Head of caudate nucleus (tissue), 42 donors: ENCODE measurements at places on chromosomes 16 and 17.

DNA sequence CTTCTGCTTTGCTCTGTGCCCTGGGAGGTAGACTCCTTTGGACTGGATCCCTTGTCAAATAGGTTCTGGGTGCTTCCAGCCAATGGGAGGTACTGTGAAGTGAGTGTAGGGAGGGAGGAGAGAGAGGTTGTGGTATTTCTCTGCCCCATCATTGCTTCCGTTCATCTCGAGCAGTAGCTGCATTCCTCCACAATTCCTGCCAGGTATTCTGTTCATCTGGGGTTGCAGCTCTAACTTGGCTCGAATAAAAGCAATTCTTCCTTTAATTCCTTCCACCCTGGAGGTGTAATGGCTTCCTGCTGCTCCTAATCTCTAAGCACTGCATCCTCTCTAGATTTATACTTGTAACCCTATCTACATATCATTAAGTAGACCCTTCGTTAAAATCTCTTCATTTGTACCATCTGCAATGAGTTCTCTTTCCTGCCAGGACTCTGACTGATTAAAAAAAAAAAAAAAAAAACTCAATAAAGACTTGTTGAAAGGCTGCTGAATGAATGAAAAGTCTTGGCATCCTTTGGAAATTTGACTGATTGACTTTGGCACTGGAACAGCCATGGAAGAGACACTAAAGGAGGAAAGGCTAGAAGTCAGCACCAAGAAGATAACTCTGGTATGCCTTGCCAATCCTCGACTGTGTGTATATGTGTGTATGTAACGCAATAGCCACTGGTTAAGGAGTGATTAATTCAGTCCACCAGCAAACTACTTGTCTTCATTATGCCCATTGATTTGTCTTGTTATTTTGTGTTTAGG lies 616.9 kb upstream of the SOX9 start:
- no peak for DNase-seq

DNA sequence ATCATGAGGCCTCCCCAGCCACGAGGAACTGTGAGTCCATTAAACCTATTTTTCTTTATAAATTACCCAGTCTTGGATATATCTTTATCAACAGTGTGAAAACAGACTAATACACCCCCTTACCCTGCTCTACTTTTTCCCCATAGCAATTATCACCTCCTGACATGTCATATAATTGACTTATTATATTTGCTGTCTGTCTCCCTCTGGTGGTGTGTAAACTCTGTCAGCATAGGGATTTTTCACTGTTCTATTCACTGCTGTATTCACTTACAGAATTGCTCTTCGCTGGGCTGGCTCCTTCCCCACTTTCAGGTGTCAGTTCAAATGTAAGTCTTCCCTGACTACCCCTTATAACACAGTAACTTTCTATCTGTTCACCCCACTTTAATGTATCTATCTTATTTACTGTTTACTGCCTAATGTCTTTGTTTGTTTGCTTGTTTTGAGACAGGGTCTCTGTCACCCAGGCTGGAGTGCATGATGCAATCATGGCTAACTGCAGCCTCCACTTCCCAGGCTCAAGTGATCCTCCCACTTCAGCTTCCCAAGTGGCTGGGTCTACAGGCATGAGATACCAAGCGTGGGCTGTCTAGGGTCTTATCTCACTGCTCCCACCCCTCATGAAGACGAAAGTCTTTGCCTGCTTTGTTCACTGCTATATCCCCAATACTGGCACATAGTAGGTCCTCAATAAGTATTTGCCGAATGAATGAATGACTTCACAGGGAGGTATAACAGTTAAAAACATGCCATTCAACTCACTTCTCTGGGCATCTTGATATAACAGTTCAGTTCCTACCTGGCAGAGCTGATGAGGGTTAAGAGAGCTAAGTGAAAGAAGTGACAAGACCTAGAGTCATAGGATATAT lies 52.4 kb upstream of the CDH3 start:
- DNase-seq, result no peak

- DNase-seq, result no peak
Measured at GRCh38 chr16:74302341-74302740, 5.7 kb downstream of the PSMD7 start.

DNA sequence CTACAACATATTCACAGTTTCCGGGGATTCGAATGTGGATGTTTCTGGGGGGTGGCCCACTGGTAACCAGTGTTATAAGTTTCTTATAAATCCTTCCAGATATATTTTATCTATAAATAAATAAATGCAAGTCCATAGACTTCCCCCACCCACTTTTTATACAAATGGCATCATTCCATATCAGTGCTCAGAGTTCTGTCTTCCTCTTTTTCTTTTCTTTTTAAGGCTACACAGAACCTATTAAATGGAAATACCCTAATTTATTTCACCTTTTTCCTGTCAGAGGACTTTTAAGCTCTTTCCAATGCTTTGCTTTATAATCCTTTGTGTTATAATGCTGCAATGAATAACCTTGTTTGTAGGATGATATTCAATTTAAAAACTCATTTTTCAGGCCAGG lies 3.8 kb downstream of the LGALS9 start:
- DNase-seq, result no peak
